ENCODE measurements at places on chromosomes 2 and 18.

- DNase-seq = no peak
Measured at GRCh38 chr2:10770956-10771750, 41.4 kb downstream of the PDIA6 start.

GRCh38 chr2:194346193-194346592 lies 1310.8 kb upstream of the SLC39A10 start:
- DNase-seq = no peak

DNA sequence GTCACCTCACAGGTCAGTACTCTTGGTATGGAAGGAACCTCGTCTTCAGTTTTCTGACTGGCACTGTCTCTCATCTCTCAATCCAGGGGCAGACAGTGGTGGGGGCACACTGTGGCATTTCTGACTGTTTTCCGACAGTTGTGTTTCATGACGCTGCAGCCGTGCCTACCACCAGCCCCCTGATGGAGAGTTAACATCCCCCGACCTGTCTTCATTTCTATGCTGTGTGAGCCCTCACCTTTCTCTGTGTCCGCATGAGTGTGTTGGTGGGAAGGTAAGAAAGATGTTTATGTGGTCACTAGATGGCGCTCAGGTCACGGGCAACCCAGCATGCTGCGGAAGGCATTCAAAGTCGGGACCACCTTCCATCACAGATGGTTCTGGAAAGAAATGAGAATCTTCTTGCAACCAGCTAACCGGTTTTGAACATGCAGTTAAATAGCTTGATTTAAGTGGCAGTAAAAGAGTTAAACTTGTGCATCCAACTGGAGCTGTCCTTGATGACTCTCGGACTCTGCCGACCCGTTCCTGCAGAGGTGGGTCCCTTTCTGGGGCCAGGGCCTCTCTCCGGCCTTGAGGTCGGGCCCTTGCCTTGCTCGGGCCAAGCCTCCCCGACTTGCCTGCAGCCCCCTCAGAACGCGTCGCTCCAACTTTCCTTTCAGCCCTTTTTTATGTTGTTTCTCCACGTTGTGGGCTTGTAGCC lies 92.4 kb downstream of the DYSF start:
- DNase-seq = no peak

GRCh38 chr2:23806201-23806600 lies 120.7 kb downstream of the ATAD2B start:
- DNase-seq = no peak

GRCh38 chr2:59383473-59383872 lies 1142.3 kb upstream of the FANCL start:
- DNase-seq = no peak

- DNase-seq = no peak
Measured at GRCh38 chr18:37521510-37522465, 43.8 kb downstream of the CELF4 start.

All from heart left ventricle (tissue), 16 donors.